ENCODE measurements at places on chromosomes 5 and 9. TPM values are rescaled to one million over a fixed set of nuclear protein-coding genes. Genes with fewer than 3 reads are reported as not detected.

QRFP gene
- not detected for total RNA-seq

SLC28A3 gene
- 1.7 TPM for total RNA-seq

DNA sequence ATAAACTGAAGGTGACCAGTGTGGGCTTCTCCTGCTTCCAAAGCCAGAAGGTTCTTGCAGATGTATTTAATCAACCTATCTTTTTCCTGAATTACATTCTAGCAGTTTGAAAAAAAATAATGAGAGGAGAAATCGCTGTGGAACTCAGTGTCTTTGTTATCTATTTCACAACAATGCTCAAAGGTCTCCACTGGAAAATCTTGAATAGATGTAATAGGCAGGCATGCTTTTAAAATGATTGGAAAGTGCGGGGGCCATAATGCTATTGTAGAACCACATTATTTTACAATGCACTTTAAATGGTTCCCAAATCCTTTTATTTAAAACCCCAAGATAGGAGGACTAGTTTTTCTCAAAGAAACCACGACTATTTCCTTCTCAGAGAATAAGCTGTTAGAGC is 23.3 kb downstream of the ENC1 start:
- peaks cover 7% of the 10 kb centered on the region for H3K4me1 ChIP-seq
- H3K27me3 ChIP-seq = peaks cover 40% of the 10 kb centered on the region
- H3K27ac ChIP-seq = no peak overlapping the region
- no peak for DNase-seq
- no peak overlapping the region for H3K4me3 ChIP-seq

- H3K4me3 ChIP-seq = no peak overlapping the region
- no peaks in the 10 kb centered on the region for H3K4me1 ChIP-seq
- H3K27ac ChIP-seq = no peak overlapping the region
- DNase-seq = no peak
- peaks cover 36% of the 10 kb centered on the region for H3K27me3 ChIP-seq
- H3K36me3 ChIP-seq = peaks cover 2% of the 10 kb centered on the region
Measured at GRCh38 chr9:1917396-1917935, 97.7 kb upstream of the SMARCA2 start.

DNA sequence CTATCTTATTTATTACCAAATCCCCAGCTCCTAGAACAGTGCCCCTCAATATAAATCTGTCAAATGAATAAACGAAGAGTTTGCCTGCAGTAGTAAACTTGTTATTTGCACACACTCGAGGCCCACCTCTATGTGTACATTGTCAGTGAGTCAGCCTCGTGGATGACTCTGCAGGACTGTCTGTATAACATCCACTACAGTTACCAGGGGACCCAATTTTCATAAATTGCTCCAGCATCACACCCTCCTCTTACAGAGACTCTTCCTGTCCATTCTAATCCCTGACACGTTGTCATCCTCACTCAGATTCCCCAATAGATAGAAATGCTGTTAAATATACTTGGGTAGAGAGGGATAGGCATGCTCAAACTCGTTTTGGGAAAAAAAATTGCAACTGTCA is 478.5 kb downstream of the RAB3C start:
- H3K4me3 ChIP-seq = no peak overlapping the region
- DNase-seq = no peak
- H3K27ac ChIP-seq = no peak overlapping the region
- H3K27me3 ChIP-seq = no peaks in the 10 kb centered on the region
- peaks cover 5% of the 10 kb centered on the region for H3K4me1 ChIP-seq

DNA sequence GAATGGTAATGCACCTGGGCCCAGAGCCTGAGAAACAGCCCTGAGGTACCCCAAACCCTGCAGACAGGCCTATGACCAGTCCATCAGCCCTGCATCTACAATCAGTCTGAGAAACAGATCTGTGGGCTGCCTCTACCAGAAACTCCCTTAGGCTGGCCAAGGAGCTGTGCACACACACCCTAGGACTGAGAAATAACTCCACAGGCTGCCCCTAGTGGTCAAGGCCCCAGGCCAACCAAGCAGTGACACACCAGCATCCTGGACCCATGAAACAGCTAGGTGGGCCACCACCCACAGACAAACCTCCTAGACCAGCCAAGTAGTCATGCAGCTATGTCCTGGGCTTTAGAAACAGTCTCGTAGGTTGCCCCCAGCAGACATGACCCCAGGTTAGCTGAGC is 253.6 kb upstream of the VLDLR start:
- H3K27me3 ChIP-seq = peaks cover 3% of the 10 kb centered on the region
- no peak for DNase-seq
- H3K27ac ChIP-seq = no peak overlapping the region
- H3K4me1 ChIP-seq = no peaks in the 10 kb centered on the region

GRCh38 chr9:36029765-36030528 is 6.8 kb upstream of the RECK start:
- H3K27ac ChIP-seq = no peak overlapping the region
- peaks cover 8% of the 10 kb centered on the region for H3K27me3 ChIP-seq
- DNase-seq = no peak

DNA sequence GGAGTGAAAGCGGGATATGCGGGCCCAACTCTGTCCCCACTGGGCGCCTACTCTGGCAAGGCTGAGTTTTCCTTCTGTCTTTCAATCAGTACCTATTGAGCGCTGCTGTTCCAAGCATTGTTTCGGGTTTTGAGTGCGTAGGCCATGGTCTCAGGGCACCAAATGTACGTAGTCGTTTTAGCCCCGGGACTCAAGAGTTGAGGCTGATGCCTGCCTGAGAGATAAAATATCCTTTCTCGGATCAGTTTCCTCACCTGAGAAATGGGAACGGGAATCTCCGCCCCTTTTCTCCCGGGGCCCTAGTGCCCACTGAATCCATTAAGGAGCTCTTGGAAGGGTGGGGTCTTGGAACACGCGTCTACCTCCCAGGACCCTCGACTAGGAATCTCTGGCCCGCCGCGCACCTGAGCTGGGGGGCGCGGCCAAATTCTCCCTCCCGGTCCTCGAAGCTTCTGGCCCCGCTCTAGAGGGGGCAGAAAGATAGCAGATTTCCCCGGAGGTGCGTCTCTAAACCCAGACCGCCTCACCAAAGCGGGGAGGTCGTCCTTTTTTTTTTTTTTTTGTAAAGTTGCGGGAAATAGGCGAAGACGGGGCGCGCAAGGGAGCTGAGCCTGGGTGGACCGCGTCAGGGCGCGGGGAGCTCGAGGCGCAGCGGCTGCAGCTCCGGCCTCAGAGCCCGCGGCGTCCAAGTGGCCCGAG is 494 bp upstream of the CXXC5 start:
- H3K4me1 ChIP-seq = peaks cover 34% of the 10 kb centered on the region
- H3K27me3 ChIP-seq = peaks cover 64% of the 10 kb centered on the region
- DNase-seq = peak; percentile 2

DNA sequence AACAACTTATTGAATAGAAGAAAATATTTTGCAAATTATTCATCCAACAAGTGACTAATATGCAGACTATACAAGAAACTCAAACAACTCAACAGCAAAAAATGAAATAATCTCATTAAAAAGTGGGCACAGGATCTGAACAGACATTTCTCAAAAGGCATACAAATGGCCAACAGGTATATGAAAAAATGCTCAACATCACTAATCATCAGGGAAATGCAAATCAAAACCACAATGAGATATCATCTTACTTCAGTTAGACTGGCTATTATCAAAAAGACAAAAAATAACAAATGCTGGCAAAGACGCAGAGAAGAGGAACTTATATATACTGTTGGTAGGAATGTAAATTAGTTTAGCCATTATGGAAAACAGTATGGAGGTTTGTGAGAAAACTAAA is 1.8 kb upstream of the AMACR start:
- H3K4me1 ChIP-seq = peaks cover 41% of the 10 kb centered on the region
- H3K27me3 ChIP-seq = peaks cover 8% of the 10 kb centered on the region
- H3K27ac ChIP-seq = peak overlapping the region; percentile 95

All from activated T-cell treated with anti-CD3 and anti-CD28 coated beads, Interleukin-2, amount 50 U/mL, for 72 hours (primary cell).